ENCODE measurements at places on chromosomes 13 and 19.

- no peak for DNase-seq
Observed at GRCh38 chr13:107764046-107764445, 451.3 kb downstream of the LIG4 start.

DNA sequence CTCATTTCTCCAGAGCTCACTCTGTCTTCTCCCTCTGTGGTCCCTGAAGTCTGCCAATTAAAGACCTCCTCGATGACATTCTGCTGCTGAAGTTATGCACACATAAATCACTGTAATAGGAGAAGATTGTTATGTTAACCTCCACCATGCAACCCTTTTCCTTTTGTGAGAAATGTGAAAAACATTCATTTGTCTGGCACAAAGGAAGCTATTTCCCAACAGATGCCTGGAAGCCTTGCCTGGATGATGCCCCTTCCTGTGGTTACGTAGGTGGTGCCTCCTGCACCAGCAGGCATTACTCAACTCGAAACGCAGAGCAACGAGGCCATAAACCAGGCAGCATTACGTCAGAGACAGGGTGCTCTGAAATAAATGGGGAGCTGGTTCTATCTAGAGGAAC, 327.4 kb upstream of the ZNF507 start:
- DNase-seq, result peak; percentile 12

DNA sequence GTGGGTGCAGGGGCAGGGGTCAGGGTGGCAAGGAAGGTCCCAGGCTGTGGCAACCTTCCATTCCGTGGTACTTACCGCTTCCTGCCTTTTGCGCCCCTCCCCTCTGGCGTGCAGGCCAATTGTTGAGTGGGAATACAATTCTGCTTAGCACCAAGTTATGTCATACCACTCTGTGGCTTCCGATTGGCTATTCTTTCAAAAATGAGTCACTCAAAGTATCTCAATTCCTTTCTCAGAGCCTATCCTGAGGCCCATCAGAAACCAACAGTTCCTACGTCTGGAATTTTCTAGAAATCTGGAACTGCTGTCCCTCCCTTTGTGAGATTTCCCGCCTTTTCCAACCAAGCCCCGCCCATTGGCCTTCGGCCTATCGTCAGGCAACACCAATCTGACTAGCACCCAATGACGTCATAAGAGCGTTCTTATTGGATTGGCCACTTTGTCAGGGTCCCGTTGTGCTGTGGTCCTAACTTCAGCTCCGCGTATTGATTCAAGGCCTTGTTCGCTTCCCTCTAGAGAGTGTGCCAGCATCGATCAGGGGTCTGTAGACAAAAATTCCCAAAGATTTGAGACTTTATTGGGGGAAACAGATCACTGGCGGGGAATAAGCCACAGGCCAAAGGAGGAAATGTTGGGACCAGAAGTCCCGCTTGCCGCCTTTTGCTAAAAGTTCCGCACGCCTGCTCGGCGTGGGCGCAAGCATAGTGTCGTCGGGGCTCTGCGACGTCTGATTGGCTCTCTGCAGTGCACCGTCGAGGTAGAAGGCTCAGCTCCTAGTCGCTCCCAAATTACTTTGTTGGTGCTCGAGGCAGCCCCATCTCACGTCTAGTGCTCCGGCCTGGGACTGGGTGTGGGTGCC, 11.7 kb downstream of the NTN5 start:
- DNase-seq, result peak; percentile 94

DNA sequence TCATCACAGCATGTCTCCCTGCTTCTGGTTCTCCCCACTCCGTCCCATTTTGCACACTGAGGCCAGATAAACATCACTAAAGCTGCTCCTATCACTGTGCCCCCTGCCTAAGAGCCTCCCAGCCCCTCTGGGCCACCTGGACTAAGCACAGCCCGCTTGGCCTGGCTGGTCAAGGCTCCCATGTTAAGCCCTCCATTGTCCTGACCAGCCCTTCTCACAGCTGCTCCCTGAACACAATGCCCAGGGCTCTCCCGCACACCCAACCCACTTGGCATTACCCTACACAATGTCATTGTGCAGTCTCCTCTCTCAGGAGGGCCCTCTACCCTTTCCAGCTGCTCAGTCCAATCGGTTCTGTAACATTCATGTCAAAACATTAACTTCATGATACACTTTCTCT, 133.4 kb downstream of the NUFIP1 start:
- no peak for DNase-seq

- DNase-seq, result no peak
Observed at GRCh38 chr19:16637535-16637934, 9.5 kb upstream of the MED26 start.

DNA sequence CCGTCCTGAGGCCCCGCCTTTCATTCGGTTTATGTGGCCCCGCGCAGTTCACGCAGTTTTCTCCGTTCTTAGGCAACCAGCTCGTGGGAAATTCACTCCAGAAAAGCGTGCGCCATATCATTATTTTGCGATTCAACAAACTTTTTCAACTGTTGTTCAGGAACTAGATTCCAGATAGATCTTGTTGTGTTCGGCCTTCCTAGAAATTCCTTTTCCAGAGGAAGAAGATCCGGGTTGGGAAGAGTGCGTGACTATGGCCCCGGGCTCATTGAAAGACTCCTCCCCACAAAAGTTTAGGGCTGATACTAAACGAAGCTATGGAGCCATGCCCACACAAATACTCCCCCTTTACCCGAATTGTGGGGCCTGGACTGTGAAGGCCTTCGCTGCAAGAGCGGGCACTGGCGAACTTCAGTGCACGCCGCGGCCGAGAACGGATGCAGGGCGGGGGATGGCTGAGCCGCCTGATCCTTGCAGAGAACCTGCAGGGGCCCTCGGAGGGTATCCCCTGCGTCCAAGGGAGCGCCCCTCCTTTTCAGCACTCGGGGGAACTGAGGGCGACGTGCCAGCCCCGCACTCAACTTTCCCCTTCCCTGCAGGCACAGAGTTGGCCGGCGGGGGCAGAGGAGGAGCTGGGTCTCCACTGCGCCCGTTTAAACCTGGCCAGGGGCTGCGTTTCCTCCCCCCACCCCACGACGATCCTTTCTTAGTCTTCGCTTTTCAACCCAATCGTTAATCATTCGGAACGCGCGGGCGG, 904 bp upstream of the SOX1 start:
- DNase-seq, result no peak

- no peak for DNase-seq
Observed at GRCh38 chr19:47005873-47006272, 13.8 kb upstream of the NPAS1 start.

GRCh38 chr13:48236528-48237353, 3.7 kb downstream of the ITM2B start:
- DNase-seq, result no peak

- DNase-seq, result no peak
Observed at GRCh38 chr19:19656451-19657396, 6.8 kb downstream of the ATP13A1 start.

DNA sequence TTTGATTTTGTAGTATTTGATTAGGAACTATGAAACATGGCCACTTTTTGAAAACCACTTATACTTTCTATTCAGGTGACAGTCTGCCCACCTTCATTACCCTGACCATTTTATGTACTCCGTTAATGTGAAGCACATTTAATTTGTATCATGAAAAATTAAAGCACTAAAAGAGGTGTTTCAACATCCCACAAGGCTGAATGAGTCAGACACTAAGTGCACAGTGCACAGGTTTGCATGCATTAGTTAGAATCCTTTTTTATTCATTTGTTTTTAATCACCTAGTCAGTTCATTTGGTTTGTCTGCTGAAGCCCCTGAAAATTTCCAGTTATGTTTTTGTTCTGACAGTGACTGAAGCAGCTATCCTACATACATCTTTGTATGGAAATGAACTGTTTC, 271.0 kb downstream of the SLITRK5 start:
- DNase-seq, result no peak

DNA sequence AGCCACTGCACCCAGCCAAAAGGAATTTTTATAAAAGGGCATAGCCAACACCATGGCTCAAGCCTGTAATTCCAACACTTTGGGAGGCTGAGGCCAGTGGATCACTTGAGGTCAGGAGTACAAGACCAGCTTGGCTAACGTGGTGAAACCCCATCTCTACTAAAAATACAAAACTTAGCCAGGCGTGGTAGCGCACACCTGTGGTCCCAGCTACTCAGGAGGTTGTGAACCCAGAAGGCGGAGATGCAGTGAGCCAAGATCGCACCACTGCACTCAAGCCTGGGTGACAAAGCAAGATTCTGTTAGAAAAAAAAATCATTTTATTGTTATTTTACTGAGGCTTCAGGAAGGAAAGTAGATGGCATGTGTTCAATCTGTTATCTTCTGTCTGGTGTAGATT, 31.3 kb upstream of the FOXO1 start:
- DNase-seq, result no peak

GRCh38 chr13:45527699-45528462, 63.1 kb downstream of the COG3 start:
- no peak for DNase-seq

DNA sequence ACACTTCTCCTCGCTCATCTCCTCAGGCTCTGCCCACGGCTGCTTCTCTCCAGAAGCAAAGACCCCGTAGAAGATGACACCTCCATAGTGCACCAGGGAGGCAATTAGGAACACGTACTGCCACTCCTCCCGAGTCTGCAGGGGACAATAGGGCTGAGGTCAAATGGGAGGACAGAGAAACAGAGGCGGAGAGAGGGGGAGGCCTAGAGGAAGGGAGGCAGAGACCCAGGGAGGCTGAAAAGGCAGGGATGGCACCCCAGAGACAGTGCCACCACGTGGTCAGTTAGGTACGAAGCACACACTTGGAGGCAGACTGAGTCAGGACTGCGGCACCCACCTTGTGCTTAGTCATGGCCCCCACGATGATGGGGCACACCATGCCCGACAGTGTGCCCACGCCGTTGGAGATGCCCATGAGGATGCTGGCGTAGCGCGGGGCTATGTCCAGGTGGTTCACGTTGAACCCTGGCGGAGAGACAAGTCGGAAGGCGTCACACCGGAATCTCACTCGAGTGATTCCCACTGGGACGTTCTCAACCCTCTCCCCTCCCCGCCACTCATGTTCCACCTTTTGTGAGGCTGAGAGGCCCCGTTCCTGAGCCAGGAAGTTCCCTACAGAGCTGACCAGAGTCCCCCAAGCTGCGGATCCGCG, 5.6 kb downstream of the GFY start:
- no peak for DNase-seq

DNA sequence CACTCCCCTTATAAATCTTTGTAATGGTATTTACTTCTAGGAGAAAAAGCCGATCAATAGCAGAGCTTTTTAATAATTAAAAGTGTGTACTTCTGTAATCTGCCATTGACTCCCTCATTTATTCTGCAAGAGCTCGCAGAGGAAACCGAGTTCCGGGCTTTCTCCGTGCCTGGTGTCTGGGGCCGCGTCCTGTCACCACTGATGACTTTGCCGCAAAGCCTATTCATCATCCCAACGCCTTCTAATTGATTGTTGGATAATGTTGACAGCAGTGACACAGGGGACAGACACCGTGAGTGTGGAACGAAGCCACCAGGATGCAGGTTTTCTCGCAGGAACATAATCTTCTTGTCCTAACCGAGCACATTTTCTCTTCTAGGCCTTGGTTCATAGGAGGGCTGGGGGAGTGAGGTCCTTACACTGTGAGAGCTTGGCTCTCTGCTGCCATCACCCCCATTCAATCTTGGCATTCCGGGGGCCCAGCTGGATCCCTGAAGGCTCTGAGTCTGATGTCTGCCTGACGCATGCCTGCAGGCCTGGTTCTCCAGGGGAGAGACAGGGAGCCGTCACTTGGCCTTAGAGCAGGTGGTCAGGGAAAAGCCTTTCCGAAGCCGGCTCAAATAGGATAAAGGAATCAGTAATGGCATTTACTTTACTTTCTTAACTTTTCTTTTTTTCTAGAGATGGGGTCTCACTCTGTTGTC, 110.3 kb downstream of the KDM4B start:
- no peak for DNase-seq

GRCh38 chr13:109154966-109155761, 525.8 kb downstream of the MYO16 start:
- DNase-seq, result no peak

DNA sequence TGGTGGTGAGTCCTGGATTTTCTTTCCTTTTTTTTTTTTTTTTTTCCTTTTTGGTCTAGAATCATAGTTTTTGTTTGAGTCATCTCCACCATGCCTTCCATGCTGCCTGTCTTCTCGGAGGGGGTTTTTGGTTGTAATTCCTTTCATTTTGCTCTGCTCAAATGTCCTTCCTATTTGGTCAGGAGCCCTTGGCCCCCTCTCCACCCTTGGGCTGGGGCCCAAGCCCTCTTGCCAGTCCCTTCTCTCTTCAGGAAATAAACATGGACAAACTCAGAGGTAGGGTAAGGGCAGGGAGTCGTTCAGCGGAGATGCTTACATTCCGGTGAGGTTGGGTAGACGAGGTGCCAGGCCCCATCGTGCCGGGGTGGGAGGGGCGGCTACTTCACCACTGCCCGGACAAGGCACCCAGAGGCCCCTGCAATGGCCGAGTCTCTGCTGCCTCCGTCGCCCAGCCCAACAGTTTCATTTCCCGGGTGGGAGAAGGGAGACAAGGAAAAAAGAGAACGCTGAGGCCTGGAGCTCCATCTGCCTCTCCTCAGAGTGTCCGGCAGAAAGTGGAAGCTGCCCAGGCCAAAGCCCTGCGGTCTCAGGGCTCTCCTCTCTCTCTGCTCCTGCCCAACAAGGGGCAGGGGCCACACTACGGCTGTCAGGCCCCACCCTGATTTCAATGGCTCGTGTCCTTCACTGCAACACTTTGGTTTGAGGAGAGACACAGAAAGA, 12.7 kb downstream of the ZNF574 start:
- peak; percentile 84 for DNase-seq

DNA sequence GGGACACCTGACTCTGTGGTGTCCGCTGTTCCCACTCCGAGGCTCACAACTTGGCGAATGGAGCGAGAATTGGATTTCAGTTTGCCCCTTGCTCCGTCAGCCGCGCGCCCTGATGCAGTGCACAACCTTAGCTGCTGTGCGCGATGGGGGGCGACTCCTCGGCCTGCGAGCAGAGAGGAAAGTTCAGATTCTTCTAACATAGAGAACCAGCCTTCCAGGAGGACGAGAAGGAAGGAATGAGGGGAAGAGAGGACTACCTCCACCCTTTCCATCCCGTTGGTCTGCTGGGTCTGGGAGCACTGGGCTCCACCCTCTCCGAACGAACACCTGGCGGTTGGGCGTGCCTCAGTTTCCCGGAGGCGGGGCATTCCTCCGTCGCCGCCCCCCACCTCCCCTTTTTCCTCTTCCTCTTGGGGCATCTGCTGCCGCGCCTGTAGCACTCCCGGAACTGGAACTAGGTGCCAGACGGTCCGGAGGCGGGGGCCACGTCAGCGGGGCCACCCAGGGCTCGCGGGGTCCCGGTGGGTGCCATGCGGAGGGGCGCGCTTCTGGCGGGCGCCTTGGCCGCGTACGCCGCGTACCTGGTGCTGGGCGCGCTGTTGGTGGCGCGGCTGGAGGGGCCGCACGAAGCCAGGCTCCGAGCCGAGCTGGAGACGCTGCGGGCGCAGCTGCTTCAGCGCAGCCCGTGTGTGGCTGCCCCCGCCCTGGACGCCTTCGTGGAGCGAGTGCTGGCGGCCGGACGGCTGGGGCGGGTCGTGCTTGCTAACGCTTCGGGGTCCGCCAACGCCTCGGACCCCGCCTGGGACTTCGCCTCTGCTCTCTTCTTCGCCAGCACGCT, at the start of gene KCNK6:
Gene KCNK6 (plus strand): TSS at position 425 of the 838 bp plus-strand sequence. CDS start 106 bp downstream, at position 531.
- DNase-seq, result peak; percentile 24

GRCh38 chr13:44711706-44712105, 135.6 kb upstream of the TSC22D1 start:
- DNase-seq, result no peak

All from AG08395 (cell line).